ENCODE measurements at places on chromosomes 2 and 18. TPM values are rescaled to one million over a fixed set of nuclear protein-coding genes. Genes with fewer than 3 reads are reported as not detected.
A peak's percentile ranks its signal among the peaks of the same experiment; 100 is the strongest.

DNA sequence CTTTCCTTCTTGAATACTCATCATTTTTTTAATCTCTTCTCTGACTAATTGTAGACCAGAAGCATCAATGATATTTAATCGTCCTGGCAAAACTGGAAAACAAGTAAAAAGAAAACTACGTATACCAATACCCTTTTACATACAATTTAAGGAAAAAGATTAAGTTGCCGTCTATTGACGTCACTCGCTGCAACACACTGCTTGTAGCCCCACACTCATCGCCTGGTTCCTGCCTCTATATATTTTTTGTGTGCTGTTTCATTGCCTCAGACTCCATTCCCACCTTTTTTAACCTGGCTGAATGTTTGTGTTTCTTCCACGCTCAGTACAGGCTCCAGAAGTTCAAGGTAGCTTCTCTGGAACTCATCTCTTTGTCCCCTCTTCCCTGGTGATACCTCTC lies 536.2 kb downstream of the METTL4 start:
- no peak for DNase-seq

DNA sequence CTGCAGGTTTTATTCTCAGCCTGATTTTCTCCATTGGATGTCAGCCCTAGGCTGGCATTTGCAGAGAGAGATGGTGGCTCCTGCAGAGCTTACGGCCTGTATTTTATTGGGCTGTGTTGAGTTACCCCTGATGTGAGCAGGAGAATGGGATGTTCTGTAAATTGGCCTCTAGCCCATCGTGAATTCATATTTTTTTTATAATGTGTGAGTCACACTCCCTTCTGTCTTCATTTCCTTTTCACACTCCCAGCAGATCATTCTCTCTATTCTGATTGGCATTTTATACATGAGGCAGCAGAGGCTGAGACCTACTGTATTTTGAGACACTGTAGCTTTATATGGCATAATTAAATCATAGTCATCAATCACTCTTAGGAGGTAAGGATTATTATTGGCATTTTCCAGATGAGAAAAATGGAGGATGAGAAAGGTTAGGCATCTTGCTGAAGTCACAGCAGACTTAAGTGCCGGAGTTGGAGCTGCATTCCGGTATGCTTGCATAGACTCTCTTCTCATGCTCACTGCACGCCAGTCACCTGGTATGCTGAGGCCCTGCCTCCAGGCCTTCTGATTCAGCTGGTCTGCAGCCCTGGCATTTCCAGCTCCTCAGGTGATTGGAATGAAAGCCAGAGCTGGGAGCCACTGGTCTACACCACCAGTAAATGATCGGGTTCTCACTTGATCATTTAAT lies 142.4 kb downstream of the NEDD4L start:
- DNase-seq, result no peak

- DNase-seq, result no peak
Observed at GRCh38 chr2:6893876-6894482, 16.4 kb downstream of the RSAD2 start.

DNA sequence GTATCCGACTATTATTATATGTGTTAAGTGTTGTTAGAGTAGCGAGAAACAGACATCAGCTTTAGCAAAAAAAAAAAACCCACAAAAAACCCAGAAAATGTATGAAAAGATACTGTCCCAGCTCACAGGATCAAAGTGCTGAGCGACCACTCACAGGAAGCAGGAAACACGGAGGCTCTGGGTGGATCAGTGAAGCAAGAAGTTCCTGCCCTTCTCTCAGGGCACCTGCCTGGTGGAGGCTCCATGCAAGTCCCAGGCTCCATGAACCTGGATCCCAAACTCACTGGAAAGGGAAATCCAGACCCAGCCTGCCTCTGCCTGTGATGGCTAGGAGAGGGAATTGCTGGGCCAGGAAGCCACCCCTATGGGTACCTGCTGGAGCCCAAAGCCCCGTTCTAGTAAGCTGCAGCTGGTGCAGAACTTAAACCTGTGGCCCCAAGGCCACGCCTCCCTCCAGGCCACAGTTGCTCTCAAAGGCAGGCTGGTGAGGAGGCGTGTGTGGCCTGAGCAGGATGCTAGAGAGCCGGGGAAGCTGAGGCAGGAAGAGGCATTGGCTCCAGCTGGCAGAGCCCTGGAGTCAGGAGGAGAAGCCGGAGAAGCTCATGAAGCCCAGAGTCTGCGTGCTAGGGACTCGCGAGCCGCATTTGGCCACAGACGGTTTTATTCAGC lies 63.5 kb upstream of the TAF1B start:
- DNase-seq, result no peak

GRCh38 chr18:67318651-67319050 lies 197.9 kb downstream of the DSEL start:
- DNase-seq, result no peak

DNA sequence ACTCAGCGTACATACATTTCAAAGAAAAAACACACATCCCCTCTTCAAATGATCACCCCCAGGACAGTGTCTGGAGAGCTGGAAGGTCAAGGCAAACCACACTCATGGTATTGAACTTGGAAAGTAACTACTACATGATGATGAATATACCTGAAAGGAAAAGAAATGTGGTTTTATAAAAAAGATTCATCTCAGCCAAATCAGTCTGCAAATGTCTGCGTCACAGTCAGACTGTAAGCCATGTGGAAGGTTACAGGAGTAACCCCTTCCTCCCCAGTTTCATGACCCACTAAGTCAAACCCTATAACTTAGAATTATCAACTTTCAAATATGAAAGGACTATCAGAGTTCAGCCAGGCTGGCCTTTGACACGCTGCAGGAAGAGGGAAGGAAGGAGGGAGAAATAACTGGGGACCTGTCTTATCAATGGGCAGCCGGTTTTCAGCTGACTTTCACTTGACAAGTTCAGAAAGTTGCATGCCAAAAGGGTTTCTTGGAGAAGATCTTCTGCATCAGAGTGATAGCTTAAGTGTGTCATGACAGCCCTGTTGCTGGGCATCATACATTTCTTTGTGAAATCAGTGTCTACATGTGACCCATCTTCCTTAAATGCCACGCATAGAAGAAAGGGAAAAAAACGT lies 7.0 kb upstream of the BMP10 start:
- no peak for DNase-seq

- DNase-seq, result no peak
Observed at GRCh38 chr2:53504507-53504906, 263.1 kb upstream of the CHAC2 start.

DNA sequence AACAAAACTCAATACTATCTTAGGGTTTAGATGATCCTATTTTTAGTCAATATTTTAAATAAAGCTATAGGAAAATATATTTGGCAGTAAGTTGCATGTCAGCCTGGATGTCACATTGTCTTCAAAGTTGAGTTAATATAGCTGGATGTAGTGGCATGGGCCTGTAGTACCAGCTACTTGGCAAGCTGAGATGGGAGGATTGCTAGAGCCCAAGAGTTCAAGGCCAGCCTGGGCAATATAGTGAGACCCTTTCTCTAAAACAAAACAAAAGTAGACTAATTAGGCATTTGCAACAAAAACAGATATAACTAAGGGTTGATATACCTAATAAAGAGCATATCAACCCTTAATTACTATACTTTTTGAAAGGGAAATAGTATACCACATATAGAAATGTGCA lies 254.6 kb upstream of the KCNJ3 start:
- DNase-seq, result no peak

GRCh38 chr2:12017499-12018157 lies 271.2 kb downstream of the LPIN1 start:
- DNase-seq, result no peak

GRCh38 chr2:13193900-13194299 lies 477.2 kb downstream of the TRIB2 start:
- DNase-seq, result no peak

DNA sequence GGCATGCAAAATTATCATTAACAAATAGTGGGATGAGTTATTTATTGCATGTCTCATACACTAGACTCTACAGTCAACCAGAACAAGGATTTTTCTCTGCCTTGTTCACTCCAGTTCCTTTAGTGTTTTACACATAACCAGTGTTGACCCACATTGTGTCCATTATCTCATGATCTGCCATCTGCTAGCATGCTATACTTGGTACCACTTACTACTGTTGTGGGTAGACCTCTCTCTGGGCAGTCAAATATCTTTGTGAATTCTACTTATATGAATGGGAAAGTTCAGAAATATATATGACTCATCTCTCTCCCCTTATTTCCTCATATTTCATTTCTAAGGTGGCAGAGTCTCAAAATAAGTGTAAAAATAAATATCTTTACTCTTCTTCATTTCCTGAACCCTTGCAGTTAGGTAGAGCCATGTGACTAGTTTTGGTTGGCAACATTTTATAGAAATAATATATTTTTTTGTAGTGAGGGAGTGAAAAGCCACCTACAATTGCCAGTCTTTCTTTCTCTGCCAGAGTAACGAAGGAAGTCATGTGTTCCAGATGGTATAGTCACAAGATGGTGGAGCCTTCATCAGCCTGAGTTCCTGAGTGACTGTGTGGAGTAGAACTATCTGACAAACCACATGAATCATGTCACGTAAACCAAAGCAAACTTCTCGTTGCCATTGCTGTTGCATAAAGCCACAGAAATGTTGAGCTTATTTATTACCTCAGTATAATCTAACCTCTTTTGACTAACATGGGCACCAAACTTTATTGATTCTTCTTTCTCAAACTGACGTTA lies 704.0 kb downstream of the RNF144A start:
- no peak for DNase-seq

DNA sequence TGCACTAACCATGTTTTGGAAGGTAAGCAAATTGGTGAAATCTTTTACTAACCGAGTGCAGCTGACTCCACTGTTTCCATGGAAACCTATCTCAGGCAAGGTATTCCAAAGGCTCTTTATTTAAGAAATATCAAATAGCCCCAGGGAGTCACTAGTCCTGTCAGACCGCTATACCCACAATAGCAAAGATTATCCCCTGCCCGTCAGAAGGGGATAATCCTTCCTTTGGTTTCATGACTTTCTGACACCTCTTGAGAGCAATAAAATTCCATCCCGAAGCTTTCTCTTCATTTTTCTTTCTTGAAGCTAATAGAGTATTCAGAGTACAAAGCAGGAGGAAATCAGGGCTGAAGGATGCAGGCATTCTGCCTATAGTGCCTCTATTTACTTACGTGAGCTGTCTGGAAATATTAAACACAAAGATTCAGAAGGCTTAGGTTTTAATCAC lies 34.7 kb upstream of the MAP2 start:
- no peak for DNase-seq

- no peak for DNase-seq
Observed at GRCh38 chr18:901761-902160, 2.9 kb upstream of the ADCYAP1 start.

DNA sequence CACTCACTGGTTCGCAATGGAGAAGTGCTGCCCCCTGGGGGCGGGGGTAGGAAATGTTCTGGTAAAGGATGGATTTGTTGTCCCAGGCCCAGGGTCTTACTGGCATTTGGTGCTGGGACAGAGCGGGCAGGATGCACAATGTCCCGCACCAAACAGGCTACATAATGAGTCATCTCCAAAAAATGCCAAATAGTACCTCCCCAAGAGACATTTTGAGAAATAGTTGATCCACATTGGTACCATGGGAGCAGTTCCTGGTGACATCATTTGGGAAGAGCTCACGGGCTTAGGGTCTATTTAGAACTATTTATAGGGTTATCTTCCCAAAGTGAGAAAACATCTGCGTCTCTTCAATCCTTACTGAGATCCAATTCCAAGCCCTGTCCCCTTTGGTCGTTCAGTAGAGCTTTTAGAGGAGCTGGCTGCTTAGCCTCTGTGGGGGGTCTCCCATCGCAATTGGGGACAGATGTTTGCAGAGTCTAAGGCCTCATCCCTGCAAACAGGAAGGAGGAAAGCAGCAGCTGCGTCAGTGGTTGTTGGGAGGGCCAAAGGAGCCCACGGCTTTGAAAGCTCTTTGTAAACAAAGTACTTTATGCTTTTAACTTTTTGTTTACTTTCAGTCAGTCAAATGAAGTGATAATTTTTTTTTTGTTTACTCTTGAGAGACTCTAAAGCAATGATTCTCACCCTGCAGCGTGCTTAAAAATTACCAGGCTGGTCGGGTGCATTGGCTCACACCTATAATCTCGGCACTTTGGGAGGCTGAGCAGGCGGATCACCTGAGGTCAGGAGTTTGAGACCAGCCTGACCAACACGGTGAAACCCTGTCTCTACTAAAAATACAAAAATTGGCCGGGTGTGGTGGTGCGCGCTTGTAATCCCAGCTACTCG lies 49.3 kb downstream of the GREB1 start:
- peak; percentile 86 for DNase-seq

DNA sequence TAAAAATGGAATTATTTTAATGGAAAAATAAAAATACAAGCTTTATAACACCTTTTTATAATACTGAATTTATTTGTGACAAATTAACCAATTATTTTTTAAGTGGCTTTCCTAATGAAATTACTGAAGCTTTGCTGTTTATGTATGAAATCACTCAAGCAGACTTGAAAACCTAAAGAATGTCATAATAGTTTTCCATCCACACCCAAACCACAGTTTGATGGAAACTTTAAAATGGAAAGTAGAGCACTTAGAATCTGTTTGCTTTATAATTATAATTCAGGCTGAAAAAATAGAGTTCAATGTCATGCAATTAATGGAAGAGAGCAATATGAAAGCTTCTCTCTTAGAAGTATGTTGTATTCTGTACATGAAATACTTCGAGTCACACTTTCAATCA lies 31.6 kb upstream of the WDR75 start:
- DNase-seq, result no peak

DNA sequence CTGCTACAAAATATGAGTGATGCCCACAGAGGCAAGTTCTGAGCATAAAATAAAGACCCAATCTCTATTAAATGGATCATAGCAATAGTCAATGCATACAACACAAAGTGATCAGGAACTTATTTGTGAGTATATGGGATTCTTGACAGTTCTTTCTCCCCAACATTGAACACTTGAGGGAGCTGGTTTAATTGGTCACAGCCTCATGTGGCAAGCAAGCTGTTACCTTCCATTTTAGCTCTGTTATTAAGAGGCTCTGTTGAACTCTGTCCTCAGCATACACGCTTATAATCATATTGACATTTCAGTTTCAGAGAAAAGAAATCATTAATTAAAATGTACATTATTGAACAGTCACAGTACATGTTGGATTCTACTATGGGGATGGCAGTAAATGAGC lies 37.6 kb upstream of the PAX3 start:
- DNase-seq, result no peak

- no peak for DNase-seq
Observed at GRCh38 chr2:15858466-15858865, 81.9 kb upstream of the MYCN start.

DNA sequence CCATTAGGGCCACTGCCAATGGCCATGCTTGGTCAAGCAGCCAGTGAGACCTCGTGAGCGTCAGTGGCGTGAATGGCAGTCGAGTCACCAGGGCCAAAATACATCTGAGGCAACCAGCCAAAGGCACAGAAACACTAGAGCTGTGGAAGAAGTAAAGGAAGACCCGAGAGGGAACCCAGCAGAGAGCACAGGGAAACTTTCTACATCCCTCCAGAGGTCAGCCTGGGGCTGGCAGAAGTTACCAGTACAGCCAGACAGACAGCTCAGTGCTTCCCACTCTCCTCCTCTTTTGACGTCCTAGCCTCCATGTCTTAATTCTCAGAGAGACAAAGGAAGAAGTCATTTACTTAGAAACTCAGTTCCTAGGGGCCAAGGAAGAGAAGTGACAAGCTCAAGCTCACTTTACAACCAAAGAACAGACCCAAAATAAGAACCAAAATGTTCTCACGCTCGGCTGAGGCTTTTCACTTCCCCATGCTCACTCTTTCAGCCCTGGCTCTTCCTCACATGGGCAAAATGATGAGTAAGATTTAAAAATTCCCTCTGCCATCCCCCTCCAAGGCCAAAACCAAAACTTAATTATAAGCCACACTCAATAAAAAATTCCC lies 8.7 kb downstream of the CYRIA start:
- DNase-seq, result no peak

ADD2 gene
- 1.2 TPM for total RNA-seq

G6PC2 gene
- total RNA-seq, result not detected

SERPINB5 gene
- not detected for total RNA-seq

SLC4A5 gene
- 4.5 TPM for total RNA-seq

GATA6 gene
- 99.1 TPM for total RNA-seq

Data from ovary (tissue), 10 donors.